ENCODE measurements at places on chromosomes 2 and 18.

- DNase-seq: no peak
These were observed 176.6 kb downstream of the DYSF start for GRCh38 chr2:71629771-71630453.

DNA sequence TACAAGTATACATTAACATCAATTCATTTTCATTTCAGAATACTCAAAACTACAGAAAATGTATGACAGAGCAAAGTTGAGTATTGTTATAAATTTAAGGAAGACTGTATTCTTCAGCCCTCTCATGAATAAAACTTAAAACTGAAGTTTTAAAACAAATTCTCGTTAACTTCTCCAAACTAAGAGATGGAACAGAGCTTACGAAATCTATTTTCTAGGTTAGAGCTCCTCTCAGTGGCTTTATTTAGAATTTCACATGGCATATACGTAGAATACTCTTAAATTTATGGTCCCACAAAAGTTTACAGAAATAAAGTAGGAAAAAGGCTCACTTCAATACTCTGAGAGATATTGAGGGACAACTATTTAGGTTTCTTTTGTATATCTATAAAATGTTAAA, 612.1 kb downstream of the KCNJ3 start:
- DNase-seq: no peak

DNA sequence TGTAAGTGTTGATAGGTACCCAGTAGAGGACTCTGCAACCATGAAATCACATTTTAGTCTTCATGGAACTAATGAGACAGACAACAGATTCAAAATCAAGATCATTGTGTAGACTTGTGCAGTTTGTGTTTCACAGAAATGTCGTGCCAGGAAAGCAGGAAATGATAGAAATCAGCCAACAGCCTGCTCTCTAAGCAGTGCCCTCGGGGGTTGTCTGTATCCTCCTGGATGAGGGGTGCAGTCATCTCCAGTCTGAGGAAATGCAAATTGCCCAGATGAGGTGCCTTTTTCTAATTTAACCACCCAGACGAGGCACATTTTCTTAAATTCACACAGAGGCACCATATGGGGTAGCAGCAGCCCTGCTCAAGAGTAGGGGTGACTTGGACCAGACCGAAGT, 663.1 kb downstream of the XIRP2 start:
- DNase-seq: no peak

- no peak for DNase-seq
These were observed 2.2 kb upstream of the BCL2L11 start for GRCh38 chr2:111118481-111118980.

- DNase-seq: no peak
These were observed 313.8 kb downstream of the PDE11A start for GRCh38 chr2:177758591-177759371.

DNA sequence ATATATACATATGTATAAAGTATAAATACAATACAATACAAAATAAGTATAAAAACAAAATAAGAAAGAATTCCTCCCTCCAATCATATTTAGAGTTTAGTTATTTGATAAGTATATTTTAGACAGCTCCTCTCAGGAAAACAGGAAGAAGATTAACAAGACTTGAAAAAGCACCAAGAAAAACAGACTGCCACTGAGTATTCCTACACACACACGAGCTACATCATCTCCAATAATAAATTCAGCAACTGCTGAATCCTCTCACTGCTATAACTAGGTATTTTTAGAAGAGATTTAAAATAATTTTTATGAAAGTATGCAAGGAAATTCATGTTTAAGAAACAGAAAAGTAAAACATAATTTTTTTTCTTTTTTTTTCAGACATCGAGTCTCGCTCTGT, 13.0 kb downstream of the LONRF2 start:
- DNase-seq: no peak

DNA sequence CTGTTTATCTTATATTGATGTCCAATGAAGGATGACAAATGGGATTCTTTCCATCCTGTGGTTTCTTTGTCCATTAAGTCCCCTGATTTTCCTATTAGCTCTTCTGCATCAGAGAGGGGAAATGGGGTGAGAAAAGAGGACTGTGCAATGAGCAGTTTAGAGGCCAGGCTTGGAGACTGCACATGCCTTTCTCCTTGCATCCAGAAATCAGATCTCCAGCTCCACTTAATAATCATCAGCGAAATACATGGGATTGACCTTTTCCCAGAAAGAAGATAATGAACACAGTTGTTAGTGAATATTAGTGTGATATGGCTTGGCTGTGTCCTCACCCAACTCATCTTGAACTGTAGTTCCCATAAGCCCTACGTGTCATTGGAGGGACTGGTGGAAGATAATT, 697.4 kb downstream of the CBLN2 start:
- no peak for DNase-seq

DNA sequence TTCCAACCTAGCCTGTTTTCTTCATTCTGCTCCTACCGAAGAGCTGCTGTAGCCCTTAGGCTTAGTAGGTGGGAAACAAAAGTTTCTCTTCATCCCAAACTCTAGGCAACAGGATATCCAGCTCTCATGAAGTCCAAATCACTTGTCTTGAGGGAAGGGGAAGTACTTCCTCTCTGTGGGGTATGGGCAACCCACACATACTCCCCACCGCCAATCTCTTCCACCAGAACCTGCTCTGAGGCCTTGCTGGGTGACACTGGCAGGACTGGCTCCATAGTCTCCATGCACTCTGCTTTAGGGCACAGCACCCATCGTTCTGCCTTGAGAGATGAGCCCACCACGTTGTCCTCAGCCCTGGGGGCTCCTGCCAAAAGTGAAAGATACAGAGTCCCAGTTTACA, 173.0 kb downstream of the NCK2 start:
- no peak for DNase-seq

GRCh38 chr2:74632939-74633312, 15.2 kb downstream of the M1AP start:
- DNase-seq: no peak

DNA sequence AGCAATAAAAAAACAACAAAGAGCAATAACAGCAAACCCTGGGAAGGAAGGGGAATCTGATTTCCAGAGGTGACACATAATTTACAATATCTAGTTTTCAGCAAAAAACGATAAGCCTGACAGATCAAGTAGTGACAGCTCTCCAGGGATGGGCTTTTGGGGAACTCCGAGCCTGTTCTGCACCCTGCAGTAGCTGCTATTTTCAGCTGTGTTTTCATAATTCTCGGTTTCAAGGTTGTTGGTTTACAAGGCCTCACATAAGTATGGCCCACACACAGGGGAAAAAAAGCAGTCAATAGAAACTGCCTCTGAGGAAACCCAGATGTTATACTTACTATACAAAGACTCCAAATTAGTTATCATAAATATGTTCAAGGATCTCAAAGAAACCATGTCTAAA, 67.7 kb upstream of the CTLA4 start:
- DNase-seq: no peak

- no peak for DNase-seq
These were observed 6.2 kb downstream of the GLI2 start for GRCh38 chr2:120741571-120742561.
